Osteoblast (primary cell): ENCODE measurements at places on chromosomes 1 and 21.

DNA sequence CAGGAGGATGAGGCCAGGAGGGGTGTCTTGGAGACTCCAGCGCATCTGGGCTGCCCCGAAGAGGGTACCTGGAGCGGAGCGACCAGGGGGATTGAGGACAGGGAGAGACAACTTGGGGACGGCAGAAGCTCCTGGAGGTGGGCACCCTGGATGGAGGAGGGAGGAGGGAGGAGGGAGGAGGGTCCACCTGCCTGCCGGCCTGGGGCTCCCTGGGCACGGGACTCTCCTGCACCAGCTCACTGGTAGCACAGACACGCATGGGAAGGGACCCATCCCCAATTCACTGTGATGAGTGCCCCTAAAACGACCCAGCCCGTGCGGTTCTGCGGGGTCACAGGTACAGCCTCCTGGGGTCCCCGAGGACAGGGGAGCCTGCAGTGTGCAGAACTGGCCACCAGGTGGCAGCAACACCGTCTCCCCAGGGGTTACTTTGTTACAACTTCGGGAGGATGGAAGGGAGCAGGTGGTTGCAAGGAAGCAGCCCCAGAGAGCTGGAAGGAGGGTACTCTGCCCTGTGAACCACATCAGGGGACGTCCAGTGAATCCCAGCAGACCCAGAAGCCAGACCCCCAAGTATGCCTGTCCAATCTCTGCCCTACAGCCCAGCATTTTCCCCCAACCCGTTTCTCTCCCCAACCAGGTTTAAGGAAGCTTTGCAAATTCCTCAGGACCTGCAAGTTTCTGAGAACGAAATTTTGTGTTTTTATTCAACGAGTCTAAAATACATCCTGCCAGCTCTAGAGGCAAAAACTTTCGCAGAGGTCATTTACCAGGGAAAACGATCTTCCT lies 482.4 kb downstream of the NPHP4 start:
- DNase-seq, result peak; percentile 97

- DNase-seq, result no peak
Observed at GRCh38 chr1:27544834-27545233, 54.9 kb upstream of the WASF2 start.

- DNase-seq, result no peak
Observed at GRCh38 chr1:181181792-181182585, 93.5 kb downstream of the IER5 start.

DNA sequence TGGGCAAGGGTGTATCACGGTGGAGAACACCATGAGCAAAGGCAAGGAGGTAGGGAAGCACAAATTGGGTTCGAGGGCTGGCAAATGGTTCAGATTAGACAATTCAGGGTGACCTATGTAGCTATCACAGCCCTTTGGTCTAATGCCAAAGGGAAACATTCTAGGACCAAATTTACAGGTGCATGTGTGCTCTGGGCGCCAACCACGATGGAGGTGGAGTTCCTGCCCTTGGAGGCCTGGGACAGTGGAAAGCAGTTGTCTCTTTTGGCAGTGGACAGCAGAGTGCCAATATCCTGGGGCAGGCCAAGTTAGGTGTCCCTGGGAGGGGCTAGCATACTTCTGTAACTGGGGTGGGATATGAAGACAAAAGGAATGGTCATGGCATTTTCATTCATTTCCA lies 40.1 kb downstream of the IGFN1 start:
- DNase-seq, result peak; percentile 25

- no peak for DNase-seq
Observed at GRCh38 chr1:100616121-100616621, 78.2 kb downstream of the GPR88 start.

- DNase-seq, result no peak
Observed at GRCh38 chr1:225044258-225044657, 114.8 kb downstream of the DNAH14 start.

DNA sequence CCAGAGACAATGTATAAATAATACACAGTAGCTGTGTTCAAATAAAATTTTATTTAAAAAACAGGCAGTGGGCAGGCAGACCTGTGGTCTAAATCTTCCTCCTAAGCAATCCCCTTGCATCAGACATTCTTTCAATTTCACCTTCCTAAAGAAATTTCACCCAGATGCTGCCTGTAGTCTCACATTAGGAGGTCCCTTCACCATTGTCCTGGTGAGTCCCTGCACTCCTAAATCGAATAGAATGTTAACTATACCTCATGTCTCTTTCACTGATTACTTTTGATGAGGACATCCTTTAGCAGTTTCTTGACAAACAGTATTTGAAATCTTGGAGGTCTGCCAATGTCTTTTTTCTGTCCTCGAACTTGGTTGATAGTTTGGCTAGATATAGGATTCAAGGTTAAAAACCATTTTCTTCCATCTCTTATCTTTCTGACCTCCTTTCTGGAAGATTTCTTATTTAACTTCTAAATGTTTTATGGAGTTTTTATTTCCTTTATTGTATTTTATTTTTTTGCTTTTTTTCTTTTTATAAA lies 77.5 kb downstream of the LPGAT1 start:
- DNase-seq, result no peak

GRCh38 chr1:91499904-91500755 lies 521 bp upstream of the CDC7 start:
- no peak for DNase-seq

DNA sequence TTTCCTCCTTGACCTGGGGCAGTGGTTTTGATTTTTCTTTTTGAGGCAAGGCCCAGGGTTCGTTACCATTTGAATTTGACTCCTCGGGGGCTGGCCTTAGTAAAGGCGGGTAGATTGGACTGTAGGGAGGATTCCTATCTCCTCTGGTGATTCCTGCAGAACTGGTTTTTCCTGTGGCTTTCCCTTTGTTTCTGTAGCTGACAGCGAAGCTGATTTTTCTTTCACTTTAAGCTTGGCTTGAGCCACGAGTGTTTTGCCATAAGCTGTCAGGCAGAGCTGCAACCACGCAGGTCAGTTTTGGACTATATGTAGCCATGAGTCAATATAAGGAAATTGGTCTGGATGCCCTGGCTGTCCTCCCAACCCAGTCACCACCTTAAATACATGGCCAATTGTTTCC lies 28.7 kb upstream of the KCNJ15 start:
- no peak for DNase-seq

GRCh38 chr1:179995576-179995975 lies 41.0 kb downstream of the CEP350 start:
- DNase-seq, result no peak

DNA sequence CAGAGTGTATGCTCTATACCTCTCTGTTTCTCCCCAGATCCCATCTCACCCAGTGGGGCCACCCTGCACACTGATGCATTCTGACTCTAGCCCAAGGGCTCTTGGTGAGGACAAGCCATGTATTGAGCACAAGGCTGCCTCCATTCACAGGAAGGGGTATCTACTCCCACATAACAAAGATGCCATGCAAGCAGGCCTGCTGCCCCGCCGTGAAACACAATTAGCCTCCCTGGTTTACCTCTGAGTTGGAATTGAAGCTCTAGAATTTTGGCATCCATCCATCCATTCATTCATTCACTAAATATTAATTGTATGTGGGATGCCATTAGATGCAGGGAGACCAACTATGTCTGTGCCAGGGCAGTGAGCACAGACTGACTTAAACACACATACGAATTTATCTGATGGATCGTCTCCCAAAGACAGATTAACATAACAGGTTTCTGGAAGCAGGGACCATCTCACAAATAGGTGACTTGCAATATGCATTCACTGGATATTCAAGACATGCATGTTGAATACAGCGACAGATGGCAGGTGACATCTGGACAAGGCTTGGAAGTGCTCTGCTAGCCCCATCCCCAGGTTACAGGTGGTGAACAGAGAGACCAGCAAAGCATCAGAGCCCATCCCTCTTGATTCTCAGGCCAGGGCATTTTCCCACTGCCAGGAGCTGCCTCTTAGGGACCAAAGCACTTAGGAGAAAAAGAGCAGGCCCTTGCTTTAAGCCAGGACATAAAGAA lies 34.3 kb downstream of the TRABD2B start:
- DNase-seq, result no peak

- DNase-seq, result no peak
Observed at GRCh38 chr1:184641894-184642293, 112.8 kb downstream of the EDEM3 start.

- peak; percentile 57 for DNase-seq
Observed at GRCh38 chr1:5906116-5906515, 86.1 kb downstream of the NPHP4 start.

DNA sequence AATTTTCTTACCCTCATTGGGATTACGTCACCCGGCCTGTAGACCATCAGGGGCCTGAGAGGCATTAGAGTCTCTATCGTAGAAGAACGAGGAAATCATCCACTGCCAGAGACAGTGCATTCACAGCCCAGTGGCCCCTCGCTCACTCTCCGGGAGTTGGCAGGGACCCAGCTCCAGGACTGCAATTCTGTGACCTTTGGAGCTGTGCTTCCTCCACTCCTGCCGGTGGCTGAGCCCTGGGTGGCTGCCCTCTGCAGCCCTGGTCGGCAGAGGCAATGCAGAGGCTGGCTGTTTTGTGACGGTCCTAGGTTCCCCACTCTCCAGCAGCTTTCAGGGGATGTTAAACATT lies 12.7 kb downstream of the SLC37A1 start:
- DNase-seq, result no peak

DNA sequence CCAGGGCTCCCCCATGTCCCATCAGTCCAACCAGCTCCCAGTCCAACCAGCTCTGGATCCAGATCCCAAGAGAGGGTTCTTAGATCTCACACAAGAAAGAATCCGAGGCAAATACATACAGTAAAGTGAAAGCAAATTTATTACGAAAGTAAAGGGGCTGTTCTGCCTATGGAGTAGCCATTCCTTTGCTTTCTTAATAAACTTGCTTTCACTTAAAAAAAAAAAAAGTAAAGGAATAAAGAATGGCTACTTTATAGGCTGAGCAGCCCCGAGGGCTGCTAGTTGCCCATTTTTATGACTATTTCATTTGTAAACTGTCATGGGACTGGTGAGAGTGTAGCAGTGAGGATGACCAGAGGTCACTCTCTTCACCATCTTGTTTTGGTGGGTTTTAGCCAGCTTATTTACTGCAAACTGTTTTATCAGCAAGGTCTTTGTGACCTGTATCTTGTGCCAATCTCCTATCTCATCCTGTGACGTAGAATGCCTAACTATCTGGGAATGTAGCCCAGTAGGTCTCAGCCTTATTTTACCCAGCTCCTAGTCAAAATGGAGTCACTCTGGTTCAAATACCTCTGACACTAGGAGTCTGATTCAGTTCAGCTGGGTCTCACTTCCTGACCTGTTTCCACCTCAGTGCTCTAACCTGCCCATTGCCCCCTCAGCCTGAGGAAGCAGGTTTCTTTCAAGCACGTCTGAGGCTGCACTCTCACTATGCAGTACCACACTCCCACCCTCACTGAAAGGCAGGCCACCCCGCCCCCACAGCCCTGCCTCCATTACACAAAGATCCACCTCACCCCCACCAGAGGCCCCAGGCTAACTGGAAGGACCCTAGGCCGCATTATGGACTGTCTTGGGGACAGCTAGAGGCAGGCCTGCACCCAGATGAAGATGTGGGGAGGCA lies 26.5 kb upstream of the ATP2B4 start:
- no peak for DNase-seq

DNA sequence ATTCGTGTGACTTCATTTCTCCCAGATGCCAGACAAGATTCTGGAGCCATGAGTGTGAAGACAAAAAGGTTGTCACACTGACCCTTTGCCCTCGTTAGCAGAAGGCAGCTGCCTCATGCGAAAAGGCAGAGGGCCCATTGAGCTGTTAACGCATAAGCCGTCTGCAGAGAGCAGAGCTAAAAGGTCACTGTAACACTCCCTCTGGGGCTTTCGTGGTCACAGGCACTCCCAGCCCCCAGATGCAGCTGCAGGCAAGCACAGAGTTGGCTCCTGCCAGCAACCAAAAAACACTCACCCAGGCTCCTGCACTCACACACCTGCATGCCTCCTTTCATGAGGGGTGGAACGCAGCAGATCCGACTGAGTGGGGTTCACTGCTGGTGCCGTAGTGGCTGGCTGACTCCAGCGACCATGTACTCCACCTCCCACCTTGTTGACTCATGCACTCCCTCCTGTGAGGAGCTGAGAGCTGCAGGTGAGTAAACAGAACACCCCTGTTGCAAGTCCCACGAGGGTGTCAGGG lies 287.5 kb downstream of the SMYD3 start:
- DNase-seq, result peak; percentile 60

- no peak for DNase-seq
Observed at GRCh38 chr1:184395937-184396480, 9.2 kb downstream of the C1orf21 start.

DNA sequence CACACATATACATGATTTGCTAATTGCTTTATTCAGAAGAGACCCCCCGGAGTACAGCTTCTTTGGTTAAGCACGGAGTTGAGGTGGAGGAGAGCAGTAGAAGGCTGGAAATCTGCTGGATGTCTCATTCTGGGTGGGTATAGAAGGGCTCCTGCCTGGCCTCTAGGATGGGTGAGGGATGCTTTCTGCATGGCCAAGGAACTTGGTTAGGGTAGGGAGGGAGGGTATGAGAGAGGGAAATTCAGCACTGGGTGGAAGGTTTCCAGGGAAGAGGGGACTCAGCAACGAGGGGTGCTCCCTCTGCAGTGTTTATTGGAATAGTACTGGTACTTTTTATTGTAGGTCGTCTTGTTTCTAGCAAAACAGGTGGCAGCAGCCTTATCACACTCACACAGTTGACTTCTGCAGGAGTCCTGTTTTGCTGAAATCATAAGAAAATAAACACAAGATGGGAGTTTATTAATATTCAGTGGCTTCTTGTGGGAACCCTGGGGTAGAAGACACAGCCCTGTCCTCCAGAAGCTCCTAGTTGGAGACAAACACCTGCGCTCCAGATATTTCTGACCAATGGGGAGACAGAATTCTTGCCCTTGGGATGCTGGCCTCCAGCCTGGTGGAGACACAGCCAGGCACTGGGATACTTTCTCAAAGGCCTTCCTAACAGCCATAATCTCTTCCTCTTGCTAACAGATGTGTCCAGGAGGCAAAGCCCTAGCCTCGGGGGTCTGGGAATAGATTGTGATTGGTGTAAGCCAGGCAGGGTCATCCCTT lies 3.8 kb downstream of the PLA2G2A start:
- DNase-seq, result no peak

DNA sequence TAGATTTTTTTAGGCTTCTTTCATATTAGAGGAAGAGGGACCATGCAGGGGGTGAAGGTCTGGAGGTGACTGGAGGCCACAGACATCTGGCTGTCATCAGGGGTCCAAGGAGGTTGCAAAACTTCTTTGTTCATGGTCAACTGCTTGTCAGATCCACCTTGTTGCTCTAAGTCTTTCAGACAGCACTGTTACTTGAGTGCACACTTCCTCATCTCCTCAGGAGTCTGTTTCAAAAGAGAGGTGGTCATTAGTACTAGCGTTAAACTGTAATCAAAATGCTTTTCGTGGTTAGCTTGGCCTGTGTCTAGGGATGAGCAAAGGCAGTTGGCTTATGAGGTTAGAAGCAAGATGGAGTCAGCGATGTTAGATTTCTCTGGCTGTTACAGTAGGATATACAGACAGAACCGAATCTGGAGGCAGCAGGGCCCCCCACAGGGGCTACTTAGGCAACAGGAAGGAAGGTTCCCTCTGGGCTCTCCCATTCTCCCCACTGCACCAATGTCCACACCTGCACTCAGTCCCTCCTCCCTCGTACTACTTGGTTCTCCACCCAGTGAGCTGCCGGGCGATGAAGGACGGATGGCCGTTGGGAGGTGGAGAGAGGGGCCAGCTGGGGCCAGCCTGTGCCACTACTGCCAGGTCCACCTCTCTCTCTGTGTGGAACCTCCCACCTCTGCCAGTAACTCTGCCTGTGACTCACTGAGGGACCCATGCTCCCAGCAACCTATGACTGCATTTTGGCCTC lies 57.2 kb downstream of the TOR1AIP2 start:
- DNase-seq, result no peak
